Pulmonary artery endothelial cell (primary cell): ENCODE measurements at places on chromosomes 12 and 14. TPM values are rescaled to one million over a fixed set of nuclear protein-coding genes. Genes with fewer than 3 reads are reported as not detected.

EIF2S3B gene
- total RNA-seq, result 1.4 and 2.6 TPM in 2 replicates

CD9 gene
- 1,428 and 1,437 TPM in 2 replicates for total RNA-seq

DHRS2 gene
- total RNA-seq, result 0.07 and 0.21 TPM in 2 replicates

RDH12 gene
- not detected in 2 replicates for total RNA-seq

WIF1 gene
- not detected in 2 replicates for total RNA-seq

TAS2R46 gene
- total RNA-seq, result 1.3 and 1.6 TPM in 2 replicates

DNA sequence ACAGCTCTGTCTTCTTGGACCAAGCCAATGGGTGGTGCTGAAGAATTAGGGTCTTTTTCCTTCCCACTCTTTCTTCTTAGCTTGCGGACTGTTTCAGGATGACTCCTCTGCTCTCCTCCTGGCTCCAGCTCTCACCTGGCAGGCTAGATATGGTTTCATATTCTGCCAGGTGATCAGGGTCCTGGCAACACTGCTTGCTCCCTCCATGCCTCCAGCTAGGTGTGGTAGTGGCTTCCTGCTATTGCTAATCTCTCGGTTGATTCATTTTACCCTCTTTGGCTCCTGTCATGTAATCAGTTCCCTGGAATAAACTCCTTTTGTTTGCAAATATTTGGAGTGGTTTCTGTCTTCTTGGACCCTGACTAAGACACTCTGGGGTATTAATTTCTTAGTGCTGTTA, 4.3 kb upstream of the GZMH start:
- DNase-seq, result no peak

DNA sequence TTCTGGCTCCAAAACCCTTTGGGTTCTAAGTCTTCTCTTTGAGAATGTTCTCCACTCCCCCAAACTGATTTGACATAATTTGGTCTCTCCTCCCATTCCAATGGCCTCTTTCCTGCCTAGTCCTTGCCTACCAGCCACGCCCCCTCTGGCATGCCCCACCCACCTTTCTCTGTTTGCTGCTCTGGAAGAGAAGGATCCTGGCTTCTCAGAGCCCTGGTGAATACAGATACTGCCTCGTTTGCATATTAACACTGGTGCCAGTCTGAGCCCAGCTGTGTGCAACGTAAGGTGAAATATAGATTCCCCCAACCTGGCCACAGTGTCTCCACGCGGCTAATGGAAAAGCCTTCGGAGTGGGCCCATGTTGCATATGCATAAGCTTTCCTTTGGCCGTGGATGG, 79.7 kb downstream of the PAPOLA start:
- DNase-seq, result no peak

- DNase-seq, result no peak
These were observed 69.6 kb upstream of the TMEM132D start for GRCh38 chr12:129973236-129973961.

GRCh38 chr14:48568688-48569087, 893.3 kb upstream of the MDGA2 start:
- DNase-seq, result no peak

- DNase-seq, result peak; percentile 53
These were observed 70.9 kb downstream of the MON2 start for GRCh38 chr12:62537551-62537950.

DNA sequence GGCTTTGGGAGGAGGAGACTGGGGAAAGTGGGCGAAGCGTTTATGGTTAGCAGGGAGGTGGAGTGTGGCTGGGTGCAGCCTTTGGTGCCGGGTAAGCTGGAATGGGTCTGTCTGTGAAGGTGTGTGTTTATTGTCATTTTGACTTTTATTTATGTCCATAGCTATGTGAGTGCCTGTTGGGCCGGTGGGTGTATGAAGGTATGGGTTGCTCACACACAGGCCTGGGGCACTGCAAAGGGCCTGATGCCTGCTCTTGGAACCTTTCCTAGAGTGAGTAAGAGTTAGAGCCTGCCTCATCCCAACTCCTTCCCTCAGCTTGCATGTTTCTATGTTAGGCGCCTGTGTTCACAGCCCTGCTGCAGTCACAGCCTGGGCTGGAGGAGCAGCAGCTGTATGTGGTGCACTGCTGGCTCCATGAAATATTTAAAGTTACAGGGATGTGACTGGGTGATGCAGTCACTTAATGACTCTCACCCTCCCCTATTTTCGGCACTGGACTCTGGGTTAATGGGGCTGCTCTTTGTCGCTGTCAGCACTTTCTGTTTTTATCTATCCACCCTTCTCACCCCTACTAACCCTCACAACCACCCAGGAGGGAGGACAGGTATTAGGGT, 2.6 kb upstream of the PPP1R1A start:
- DNase-seq, result no peak

GRCh38 chr12:125171267-125171666, 106.0 kb downstream of the AACS start:
- DNase-seq, result no peak

GRCh38 chr12:69239922-69240630, 707 bp downstream of the CPSF6 start:
- DNase-seq, result no peak
